Activated CD4-positive, alpha-beta memory T cell treated with anti-CD3 and anti-CD28 coated beads for 36 hours (primary cell): ENCODE measurements at places on chromosomes 2 and 18. TPM values are rescaled to one million over a fixed set of nuclear protein-coding genes. Genes with fewer than 3 reads are reported as not detected.

GORASP2 gene
- total RNA-seq: 73.7 TPM

GAREM2 gene
- total RNA-seq: 1.4 TPM

PKDCC gene
- not detected for total RNA-seq

GRCh38 chr2:40219141-40219540, 232.7 kb downstream of the SLC8A1 start:
- H3K36me3 ChIP-seq: no peaks in the 10 kb centered on the region
- no peaks in the 10 kb centered on the region for H3K27me3 ChIP-seq
- H3K4me3 ChIP-seq: no peak overlapping the region
- DNase-seq: no peak

DNA sequence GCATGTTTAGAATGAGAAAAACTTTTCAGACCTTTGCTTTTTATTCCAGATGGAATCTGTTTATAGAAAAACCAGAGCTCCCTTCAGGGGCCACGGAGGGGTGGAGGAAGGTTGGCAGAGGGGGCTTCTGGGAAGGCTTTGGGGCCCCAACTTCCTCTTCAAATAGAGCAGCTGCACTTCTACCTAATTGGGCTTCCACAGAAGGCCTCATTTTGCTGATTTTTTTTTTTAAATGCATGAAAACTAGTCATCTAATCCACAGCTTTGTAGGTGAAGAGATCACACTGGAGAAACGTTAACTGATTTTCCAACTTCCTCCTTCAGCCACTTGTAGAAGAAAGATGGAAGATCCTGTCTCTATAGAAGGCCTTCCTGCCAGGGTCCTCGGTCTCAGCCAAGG, 181.8 kb downstream of the BCL11A start:
- no peak for DNase-seq
- H3K27ac ChIP-seq: no peak overlapping the region
- no peaks in the 10 kb centered on the region for H3K27me3 ChIP-seq
- no peak overlapping the region for H3K4me3 ChIP-seq
- H3K4me1 ChIP-seq: no peaks in the 10 kb centered on the region
- no peaks in the 10 kb centered on the region for H3K36me3 ChIP-seq

GRCh38 chr2:176211110-176211509, 22.6 kb downstream of the HOXD1 start:
- DNase-seq: no peak
- H3K27ac ChIP-seq: no peak overlapping the region
- H3K4me1 ChIP-seq: no peaks in the 10 kb centered on the region
- H3K36me3 ChIP-seq: no peaks in the 10 kb centered on the region
- peaks cover 8% of the 10 kb centered on the region for H3K27me3 ChIP-seq

- H3K4me1 ChIP-seq: no peaks in the 10 kb centered on the region
- H3K4me3 ChIP-seq: no peak overlapping the region
- DNase-seq: no peak
- H3K27ac ChIP-seq: no peak overlapping the region
- no peaks in the 10 kb centered on the region for H3K36me3 ChIP-seq
Measured at GRCh38 chr2:199261239-199261638, 196.5 kb downstream of the SATB2 start.

GRCh38 chr2:164523009-164523408, 98.3 kb downstream of the GRB14 start:
- no peak overlapping the region for H3K27ac ChIP-seq
- H3K36me3 ChIP-seq: no peaks in the 10 kb centered on the region
- no peaks in the 10 kb centered on the region for H3K27me3 ChIP-seq

DNA sequence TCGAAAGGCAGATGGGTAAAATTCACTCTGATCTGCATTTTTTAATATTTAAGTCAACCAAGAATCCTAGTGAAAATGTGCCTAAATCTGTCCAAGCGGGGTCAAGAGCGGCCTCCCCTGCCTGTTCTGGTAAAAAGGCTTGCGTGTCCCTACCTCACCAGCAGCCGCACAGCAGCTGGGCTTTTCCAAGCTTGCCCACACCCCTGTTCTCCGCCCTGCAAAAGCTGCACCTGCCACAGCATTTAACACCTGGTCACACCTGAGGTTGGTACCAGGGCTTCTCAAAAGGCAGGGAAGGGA, 25.8 kb upstream of the TMEM182 start:
- H3K4me3 ChIP-seq: peak overlapping the region; percentile 98
- H3K27ac ChIP-seq: peak overlapping the region; percentile 81
- H3K36me3 ChIP-seq: peaks cover 7% of the 10 kb centered on the region
- H3K4me1 ChIP-seq: peaks cover 27% of the 10 kb centered on the region
- H3K27me3 ChIP-seq: no peaks in the 10 kb centered on the region

DNA sequence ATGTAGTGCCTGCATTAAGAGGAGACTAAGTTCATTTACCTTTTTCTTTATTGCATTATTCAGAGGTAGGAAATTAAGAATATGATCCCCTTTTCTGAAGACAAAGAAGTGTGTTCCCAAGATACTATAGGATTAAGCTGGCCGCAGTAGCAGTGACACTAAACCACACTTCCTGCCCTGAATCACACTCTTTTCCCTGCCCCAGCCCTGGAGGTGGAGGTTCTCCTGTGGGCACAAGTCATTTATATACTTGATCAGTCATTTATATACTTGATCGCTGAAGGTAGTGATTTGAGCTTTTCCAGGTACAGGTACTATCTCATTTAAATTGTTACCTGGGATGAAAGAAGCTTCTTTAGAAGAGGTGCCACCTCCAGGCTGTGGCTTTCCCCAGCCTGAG, 78.6 kb downstream of the ARMC9 start:
- H3K27ac ChIP-seq: no peak overlapping the region
- H3K4me1 ChIP-seq: peaks cover 6% of the 10 kb centered on the region
- peak; percentile 47 for DNase-seq
- H3K36me3 ChIP-seq: no peaks in the 10 kb centered on the region

- H3K36me3 ChIP-seq: no peaks in the 10 kb centered on the region
- no peak for DNase-seq
- H3K27ac ChIP-seq: no peak overlapping the region
Measured at GRCh38 chr18:55141318-55141717, 182.1 kb upstream of the CCDC68 start.

GRCh38 chr2:86073225-86073624, 32.5 kb downstream of the POLR1A start:
- peaks cover 10% of the 10 kb centered on the region for H3K4me1 ChIP-seq
- peaks cover 71% of the 10 kb centered on the region for H3K36me3 ChIP-seq

DNA sequence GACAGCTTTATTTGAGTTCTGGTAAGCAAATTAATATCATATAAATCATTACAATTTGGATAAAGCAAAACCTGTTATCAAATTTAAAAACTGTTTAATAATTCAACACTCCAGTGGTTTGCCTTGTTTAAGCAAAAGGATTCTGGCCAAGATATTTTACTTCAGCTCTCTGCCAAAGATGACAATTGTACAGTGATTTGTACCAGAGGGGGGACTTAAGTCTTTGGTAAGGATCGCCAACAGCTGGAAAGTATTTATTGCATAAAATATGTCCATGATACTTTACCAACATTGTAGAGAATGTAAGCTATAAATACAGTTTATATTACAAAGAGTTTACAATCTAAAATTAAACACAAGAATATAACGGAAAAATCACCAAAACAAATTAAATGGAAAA, 13.8 kb downstream of the PREPL start:
- peaks cover 10% of the 10 kb centered on the region for H3K4me1 ChIP-seq
- no peak overlapping the region for H3K4me3 ChIP-seq
- peaks cover 13% of the 10 kb centered on the region for H3K36me3 ChIP-seq
- no peak overlapping the region for H3K27ac ChIP-seq
- no peaks in the 10 kb centered on the region for H3K27me3 ChIP-seq
- no peak for DNase-seq

GRCh38 chr18:3115447-3116030, 102.6 kb upstream of the LPIN2 start:
- no peak overlapping the region for H3K4me3 ChIP-seq
- H3K27me3 ChIP-seq: no peaks in the 10 kb centered on the region
- no peak for DNase-seq
- H3K4me1 ChIP-seq: no peaks in the 10 kb centered on the region

GRCh38 chr18:62682371-62682770, 33.0 kb upstream of the PHLPP1 start:
- peaks cover 1% of the 10 kb centered on the region for H3K27me3 ChIP-seq
- no peaks in the 10 kb centered on the region for H3K36me3 ChIP-seq
- no peak overlapping the region for H3K27ac ChIP-seq
- H3K4me1 ChIP-seq: no peaks in the 10 kb centered on the region
